ENCODE measurements at places on chromosomes 7 and 10. TPM values are rescaled to one million over a fixed set of nuclear protein-coding genes. Genes with fewer than 3 reads are reported as not detected.

DNA sequence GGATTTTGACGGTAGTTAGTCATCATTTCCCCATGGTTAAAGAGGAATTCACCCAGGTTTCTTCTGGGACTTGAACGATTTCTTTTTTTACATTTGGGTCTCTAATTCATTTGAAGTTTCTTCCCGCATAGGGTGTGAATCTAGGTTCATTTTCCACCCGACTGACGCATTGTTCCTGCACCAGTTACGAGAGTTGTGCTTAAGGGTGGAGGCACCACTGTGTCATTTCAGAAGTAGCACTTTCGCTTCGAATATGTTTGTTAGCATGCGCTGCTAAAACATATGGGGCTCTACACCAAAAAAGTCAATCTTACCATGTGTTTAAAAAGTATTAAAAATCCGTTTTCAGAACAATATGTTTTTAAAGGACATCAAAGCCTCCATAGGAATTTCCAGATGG lies 140.3 kb downstream of the VIPR2 start:
- H3K36me3 ChIP-seq, result no peaks in the 10 kb centered on the region
- H3K4me3 ChIP-seq, result no peak overlapping the region
- DNase-seq, result no peak

DNA sequence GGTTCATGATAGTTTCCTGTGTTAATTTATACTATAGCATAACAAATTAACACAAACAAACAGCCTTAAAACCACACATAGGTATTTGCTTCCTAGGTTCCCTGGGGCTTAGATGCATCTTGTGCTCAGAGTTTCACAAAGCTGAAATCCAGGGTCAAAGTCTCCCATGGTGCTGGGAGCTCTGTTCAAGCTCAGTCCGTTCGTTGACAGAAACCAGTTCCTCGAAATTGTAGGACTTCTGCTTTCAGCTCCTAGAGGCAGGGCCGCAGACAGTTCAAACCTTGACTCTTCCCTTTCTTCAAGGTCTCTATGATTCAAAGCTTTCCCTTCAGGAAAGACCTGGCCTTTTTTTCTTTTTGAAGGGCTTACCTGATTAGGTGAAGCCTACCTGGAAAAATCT lies 90.5 kb downstream of the VSTM2A start:
- no peaks in the 10 kb centered on the region for H3K27me3 ChIP-seq
- no peak overlapping the region for H3K27ac ChIP-seq
- no peaks in the 10 kb centered on the region for H3K4me1 ChIP-seq
- no peaks in the 10 kb centered on the region for H3K36me3 ChIP-seq
- H3K4me3 ChIP-seq, result no peak overlapping the region

GRCh38 chr10:34994565-34995142 lies 95.5 kb downstream of the CUL2 start:
- H3K4me3 ChIP-seq, result no peak overlapping the region
- peaks cover 11% of the 10 kb centered on the region for H3K4me1 ChIP-seq
- H3K27me3 ChIP-seq, result no peaks in the 10 kb centered on the region
- peak; percentile 88 for DNase-seq

GRCh38 chr10:84237199-84238051 lies 3.9 kb downstream of the LRIT1 start:
- no peak for DNase-seq
- no peaks in the 10 kb centered on the region for H3K4me1 ChIP-seq
- no peaks in the 10 kb centered on the region for H3K36me3 ChIP-seq
- H3K27ac ChIP-seq, result no peak overlapping the region
- no peaks in the 10 kb centered on the region for H3K27me3 ChIP-seq

Gene CRTAC1
- total RNA-seq, result 2.6 TPM
